NCI-H345 (cell line): ENCODE measurements at places on chromosomes 7 and 10.

- no peak for DNase-seq
Measured at GRCh38 chr7:1110358-1110757, 22.4 kb downstream of the GPER1 start.

DNA sequence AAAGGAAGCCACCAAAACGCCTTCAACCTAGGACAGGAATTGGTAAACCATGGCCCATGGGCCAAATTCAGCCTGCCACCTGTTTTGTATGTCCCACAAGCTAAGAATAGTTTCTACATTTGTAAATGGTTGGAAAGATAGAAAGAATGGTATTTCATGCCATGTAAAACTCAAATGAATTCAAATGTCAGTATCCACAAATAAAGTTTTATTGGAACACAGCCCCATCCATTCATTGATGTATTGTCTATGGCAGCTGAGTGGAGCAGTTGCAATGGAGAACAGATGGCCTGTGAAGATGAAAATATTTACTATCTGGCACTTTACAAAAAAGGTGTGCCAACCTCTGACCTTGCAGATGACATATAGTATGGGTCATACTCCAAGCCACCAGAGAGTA lies 236.9 kb downstream of the CREB5 start:
- DNase-seq: no peak

- no peak for DNase-seq
Measured at GRCh38 chr10:113087165-113088029, 137.3 kb downstream of the TCF7L2 start.

- DNase-seq: no peak
Measured at GRCh38 chr7:77710861-77711260, 14.6 kb downstream of the RSBN1L start.

GRCh38 chr10:16746856-16747255 lies 70.4 kb downstream of the RSU1 start:
- no peak for DNase-seq

GRCh38 chr10:30587522-30588031 lies 42.0 kb downstream of the LYZL2 start:
- DNase-seq: no peak

DNA sequence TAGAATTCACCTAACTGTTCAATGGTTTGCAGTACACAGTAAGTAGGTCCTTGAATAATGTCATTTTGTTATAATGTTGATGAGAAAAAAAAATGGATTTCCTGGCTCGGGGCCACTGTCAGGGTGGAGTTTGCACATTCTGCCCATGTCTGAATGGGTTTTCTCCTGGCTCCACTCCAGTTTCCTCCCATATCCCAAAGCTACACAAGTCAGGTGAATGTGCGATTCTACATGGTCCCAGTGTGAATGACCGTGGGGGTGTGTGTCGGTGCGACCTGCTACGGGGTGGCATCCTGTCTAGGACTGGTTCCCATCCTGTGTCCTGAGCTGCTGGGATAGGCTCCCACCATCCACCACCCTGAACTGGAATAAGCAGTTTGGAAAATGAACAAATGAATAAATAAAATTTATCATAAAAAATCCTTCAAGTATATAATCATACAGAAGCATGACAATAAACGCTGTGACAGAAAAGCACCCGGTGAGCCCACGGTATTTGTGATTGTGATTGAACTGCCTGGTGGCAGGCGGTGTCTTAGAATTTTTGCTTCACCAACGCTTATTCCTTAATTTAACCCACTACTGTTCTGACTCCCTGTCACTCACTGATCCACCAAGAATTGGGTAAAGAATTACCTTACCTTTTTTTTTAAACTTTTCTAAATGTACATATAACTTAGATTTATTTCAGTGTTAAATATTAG lies 114.1 kb downstream of the ICA1 start:
- peak; percentile 74 for DNase-seq

DNA sequence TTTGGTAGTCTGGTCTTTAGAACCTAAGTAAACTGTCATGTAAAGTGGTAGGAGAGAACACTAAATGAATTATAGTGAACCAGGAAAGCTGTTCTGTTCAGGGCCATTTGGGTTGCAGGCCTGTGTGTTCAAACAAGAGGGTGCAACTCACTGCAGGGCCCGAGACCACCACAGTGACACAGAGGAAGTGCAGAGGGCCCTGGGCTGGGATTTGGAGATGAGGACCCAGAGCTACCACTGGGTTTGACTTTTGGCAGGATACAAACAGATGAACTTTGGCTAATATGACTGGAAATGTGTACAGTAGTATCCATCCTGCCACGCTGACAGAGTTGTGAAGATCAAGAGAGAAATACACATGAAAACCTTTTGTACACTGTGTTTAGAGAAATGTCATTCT lies 9.8 kb downstream of the MMP21 start:
- no peak for DNase-seq

- no peak for DNase-seq
Measured at GRCh38 chr7:151306374-151306773, 35.2 kb upstream of the NUB1 start.

DNA sequence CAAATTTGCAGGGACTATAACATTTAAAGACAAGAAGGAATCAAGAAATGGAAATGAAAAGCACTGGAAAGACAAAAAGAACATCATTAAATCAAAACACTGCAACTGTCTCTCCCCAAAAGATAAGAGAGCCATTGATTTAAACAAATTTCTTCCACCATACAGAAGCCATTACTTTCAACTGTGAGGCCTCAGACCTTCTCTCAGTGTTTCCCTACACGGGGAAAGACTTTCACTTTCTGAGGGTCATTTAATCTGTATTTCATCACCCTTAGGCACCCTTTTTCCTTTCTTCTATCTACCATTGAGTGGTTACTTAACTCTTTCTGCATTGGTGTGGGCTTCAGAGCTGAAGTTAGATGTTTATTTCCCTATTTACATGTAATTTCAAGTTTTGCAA lies 47.5 kb downstream of the CCDC172 start:
- DNase-seq: no peak

DNA sequence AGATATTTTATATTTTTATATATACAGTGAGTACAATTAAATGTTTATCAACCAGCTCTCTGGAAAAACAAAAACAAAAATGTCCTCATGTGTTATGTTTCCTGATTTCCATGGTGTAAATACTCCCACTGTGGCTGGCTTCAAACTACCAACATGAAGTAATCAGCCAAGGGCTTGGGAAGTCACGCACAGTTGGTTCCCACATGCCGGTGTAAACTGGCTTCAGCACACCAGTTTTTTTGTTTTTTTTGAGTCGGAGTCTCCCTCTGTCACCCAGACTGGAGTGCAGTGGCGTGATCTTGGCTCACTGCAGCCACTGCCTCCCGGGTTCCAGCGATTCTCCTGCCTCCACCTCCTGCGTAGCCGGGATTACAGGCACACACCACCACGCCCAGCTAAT lies 11.8 kb downstream of the OSBPL3 start:
- no peak for DNase-seq

GRCh38 chr10:112498806-112499205 lies 51.8 kb downstream of the VTI1A start:
- no peak for DNase-seq

DNA sequence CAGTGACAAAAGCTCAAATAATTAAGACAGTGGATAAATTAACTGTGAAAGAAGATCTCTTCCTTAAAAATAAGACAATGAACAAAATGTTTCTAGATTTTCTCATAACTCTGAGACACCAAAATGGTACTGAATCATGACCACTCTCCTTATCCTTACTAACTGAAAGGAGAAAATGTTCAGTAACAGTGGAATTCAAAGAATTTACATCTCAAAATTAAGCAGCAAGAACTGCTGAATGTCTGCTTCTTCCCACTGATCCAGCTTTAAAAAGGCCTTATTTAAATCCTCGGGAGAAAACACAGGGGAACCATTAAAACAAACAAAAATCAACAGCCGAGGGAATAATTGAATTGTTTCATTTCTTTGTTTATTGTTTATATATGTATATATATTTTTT lies 27.3 kb upstream of the PLXDC2 start:
- DNase-seq: no peak

GRCh38 chr7:124460555-124460954 lies 305.0 kb downstream of the GPR37 start:
- no peak for DNase-seq

DNA sequence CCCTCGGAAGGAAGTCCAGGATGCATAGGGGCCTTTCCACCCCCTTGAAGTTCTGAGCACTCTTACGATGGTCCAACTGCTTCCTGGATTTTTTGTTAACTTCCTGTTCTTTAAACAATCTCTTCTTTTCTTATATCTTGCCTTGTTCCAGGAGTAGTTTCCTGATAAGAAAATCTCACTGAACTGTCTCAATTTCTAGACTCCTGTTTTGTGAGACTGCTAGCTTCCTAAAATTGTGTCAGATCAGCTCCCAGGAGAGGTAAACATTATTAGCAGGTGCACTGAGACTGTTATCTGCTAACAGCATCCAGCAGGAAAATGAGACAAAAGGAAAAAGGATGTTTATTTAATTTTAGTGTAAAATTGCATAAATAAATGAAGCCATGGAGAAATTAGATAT lies 106.2 kb upstream of the PITRM1 start:
- no peak for DNase-seq

GRCh38 chr7:80981405-80981804 lies 62.6 kb upstream of the SEMA3C start:
- DNase-seq: no peak

GRCh38 chr7:30364773-30365172 lies 80.4 kb downstream of the ZNRF2 start:
- DNase-seq: no peak

DNA sequence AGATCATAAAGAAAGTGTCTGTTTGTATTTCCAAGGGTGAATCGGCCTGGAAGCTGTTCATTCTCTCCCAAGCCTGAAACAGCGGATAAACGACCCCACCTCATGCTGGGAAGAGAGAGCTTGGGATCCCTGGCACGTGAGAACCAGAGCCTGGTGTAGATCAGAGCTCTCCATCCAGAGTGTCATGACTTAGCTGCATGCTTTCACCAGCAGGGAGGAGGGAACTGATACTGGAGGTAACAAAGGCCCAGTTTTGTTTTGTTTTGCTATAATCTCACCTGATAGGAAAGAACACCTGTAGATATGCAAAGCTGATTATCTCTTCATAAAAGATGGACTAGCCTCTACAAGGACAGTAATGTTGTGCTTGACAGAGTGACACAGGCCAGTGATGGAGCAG lies 236.6 kb downstream of the POM121L12 start:
- peak; percentile 35 for DNase-seq

- no peak for DNase-seq
Measured at GRCh38 chr7:16970732-16971482, 89.1 kb upstream of the AGR3 start.

GRCh38 chr7:89067048-89067447 lies 271.5 kb upstream of the TEX47 start:
- no peak for DNase-seq

DNA sequence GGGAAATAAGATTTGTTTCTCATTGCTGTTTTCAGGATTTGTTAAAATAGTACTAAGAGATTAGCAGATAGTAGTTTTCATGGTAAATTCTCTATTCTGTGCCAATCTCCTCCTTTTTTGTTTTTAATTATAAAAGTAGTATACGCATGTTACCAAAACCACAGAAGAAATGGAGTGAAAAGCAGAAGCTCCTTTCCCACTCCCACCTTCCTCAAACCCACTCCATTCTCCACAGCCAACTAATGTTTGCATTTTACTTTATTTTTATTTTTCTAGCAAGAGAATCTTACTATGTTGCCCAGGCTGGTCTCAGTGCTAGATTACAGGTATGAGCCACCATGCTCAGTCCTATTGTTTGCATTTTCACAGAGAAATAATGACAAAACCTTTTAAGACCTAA lies 4.5 kb upstream of the LRMDA start:
- DNase-seq: no peak

DNA sequence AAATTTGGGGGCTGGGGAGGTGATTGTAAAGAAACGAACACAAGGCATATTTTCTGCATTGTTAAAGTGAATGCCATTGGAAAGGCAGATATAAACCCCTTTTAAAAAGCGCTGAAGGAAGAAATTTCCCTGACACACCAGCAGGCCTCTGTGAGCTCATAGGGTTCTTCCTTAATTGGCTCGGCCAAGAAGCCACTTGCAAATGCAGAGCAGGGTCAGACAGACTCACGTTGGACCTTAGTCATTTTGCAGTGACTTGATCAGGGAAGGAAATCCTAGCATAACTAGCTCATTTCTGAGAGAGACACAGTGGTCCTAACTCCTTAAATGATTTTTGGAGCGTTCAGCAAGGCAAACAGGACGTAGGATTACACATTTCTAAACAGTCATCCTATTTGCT lies 1461.4 kb downstream of the GATA3 start:
- no peak for DNase-seq

DNA sequence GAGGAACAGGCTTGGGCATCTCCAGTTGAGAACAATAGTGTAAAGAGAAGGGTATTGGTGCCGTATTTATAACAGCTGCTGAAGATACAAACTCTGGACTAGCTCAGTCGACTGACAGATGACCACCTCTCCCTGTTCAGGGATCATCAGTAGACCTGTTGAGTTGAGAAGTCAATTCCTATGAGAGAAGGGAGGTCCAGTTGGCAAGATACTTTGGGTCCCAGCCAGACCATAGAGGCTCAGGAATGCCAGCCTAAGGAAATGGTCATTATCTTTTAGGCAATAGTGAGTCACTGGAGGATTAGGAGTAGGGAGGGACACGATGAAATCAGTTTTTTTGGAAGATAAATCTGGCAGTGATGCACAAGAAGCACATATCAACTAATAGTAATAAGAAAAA lies 202.9 kb downstream of the TRIL start:
- DNase-seq: no peak

DNA sequence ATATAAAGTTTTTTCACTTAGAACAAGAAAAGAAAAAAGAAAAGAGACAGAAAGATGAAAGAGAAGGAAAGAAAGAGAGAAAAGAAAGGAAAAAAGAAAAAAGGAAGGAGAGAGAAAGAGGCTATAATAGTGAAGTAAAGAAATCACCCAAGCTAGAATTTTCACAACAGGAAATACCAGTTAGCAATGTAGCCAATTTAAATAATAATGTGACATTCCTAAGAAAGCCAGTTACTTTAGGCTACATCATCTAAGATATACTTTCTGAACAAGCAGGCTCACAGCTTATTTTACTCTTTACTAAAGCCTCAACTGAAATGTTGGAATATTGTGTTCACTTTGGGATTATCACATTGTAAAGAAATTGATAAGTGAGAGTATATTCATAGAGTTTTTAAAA lies 53.6 kb downstream of the GPR37 start:
- DNase-seq: no peak

DNA sequence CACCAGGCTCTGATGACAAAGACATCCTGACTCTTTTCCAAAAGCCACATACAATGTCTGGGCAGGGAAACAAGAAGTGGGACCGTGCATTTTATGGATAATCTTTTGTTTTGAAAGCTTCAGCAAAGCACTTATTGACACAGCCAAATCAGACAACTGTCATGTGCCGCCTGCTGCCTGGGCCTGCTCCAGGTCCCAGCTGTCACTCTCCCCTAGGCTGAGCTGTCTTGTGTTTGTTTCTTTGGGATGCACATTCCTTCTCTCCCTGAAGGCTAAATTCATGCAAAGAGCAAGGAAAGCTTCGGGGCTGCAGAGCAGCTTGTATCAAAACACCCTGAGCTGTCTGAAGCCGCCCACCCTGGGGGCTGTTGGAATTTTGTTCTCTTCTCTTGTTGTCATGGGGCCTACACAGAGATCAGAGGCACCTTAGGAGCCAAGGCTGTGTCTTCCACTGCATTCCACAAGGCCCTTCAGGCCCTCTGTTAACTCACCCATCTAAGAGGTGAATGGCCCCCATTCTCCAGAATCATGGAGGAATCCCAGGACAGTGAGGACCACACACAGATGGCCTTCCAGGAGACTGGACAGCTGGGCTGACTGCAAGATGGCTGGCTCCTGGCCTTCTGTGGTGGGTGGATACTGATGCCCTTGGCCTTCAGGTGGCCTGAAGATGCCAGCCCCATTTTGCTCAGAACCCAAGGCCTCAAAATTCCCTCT lies 17.8 kb upstream of the SLC18A2 start:
- peak; percentile 10 for DNase-seq
